ENCODE measurements at places on chromosomes 11 and 22.

GRCh38 chr22:28903729-28904128 is 20.4 kb downstream of the ZNRF3 start:
- DNase-seq, result no peak

DNA sequence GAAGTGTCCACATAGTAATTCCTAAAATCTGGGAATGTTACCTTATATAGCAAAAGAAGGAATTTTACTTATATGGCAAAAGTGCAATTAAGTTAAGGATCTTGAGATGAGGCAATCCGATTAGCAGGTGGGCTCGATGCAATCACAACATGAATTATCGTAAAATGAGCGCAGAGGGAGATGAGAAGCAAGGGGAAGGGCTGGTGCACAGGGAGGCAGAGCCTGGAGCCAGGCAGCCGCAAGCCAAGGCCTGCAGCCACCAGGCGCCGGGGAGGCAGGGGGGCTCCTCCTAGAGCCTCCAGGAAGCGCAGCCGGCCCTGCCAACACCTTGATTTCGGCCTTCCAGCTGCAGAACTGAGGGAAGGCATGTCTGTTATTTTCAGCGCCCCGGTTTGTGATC is 85.7 kb downstream of the CELSR1 start:
- DNase-seq, result no peak

GRCh38 chr22:46525389-46526243 is 11.8 kb downstream of the CELSR1 start:
- no peak for DNase-seq

- DNase-seq, result no peak
These were observed 378.8 kb downstream of the DYNC2H1 start for GRCh38 chr11:103488031-103488461.

DNA sequence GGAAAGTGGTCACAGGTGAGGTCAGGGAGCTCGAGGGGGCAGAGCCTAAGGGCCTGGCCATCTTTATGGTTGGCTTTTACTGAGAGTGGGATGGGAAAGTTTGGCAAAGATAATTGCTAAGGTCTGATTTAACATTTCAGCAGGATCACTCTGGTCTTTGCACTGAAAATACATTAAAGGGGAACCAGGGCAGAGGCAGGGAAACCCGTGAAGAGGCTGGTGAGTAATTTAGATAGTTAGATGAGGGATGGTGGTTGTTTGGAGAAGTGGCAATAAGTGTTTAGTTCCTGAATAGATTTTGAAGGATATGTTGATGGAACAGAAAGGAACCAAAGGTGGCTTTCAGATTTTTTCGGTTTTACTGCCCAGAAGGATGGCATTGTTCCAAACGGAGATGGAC is 50.8 kb downstream of the SCN3B start:
- DNase-seq, result no peak

Data from stimulated activated CD8-positive, alpha-beta memory T cell treated with anti-CD3 and anti-CD28 coated beads, Interleukin-15, amount 100 ng/mL, for 1 hour (primary cell).